ENCODE measurements at places on chromosomes 16 and 17.

- DNase-seq, result no peak
Measured at GRCh38 chr16:21218153-21218552, 6.8 kb upstream of the ZP2 start.

- no peak for DNase-seq
Measured at GRCh38 chr16:24919536-24919935, 73.8 kb downstream of the SLC5A11 start.

GRCh38 chr17:55641676-55642081, 81.0 kb downstream of the TMEM100 start:
- peak; percentile 19 for DNase-seq

DNA sequence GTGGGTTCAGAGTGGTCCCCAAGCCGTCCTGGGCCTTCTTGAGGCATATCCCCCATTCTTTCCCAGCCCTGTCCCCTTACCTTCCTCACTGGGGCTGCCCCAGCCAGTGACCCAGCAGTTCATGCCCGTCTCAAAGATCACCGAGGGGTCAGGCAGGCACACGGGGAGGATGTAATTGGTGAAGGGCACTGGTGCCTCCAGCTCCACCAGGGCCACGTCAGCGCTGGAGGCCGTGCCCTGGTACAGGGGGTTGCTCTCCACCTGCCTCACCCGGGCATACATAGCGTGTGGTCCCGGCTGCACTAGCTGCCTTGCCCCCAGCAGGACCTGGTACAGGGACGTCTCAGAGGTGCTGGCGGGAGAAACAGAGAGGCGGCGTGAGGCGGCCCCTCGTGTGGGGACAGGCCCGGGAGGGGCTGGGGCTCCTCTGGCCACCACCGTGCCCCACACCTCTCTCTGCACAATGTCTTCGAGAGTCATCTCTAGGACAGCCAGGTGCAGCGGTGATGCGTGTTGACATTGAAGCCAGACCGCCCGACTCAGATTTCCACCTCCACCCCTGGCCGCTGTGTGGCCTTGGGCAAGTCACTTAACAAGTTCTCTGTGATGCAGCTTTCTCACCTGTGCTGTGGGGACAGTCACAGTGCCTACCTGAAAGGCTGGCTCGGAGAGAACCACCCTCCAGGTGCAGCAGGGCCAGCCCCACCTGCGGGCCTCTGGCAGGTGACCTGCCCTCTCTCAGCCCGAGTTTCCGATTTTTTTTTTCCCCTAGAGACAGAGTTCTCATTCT, 5.8 kb downstream of the PRSS27 start:
- no peak for DNase-seq

DNA sequence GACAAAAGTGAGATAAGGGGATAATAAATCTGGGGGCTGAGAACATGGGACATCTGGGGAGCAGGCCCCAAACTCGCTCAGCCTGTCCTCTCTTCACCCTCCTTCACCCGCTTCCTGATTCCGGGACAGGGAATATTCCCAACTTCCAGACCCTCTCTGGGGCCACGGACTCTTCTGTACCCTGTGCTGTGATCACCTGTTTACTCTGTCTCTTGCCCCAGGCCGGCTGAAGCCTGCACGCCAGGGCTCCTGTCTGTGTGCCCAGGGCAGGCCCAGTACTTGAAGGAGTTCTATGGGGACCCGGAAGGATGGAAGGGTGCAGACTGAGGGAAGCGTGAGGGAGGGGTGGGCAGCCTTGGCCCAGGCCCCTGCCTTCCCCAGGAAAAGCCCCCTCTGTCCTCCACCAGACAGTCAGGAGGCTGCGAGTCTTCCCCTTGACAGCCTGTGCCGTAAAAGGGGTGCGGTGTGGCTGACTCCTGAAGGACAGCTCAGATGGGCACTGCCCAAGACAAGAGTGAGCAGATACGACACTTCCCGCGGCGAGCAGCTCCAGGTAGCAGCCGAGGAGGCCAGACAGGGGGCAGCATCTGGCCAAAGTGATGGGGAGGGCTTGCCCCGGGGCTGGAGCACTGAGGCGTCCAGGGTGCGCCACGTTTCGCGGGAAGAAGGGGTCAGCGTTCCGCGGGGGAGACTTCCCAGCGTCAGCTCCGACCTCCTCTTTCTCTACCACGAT, 1.0 kb upstream of the CCNF start:
- peak; percentile 4 for DNase-seq

DNA sequence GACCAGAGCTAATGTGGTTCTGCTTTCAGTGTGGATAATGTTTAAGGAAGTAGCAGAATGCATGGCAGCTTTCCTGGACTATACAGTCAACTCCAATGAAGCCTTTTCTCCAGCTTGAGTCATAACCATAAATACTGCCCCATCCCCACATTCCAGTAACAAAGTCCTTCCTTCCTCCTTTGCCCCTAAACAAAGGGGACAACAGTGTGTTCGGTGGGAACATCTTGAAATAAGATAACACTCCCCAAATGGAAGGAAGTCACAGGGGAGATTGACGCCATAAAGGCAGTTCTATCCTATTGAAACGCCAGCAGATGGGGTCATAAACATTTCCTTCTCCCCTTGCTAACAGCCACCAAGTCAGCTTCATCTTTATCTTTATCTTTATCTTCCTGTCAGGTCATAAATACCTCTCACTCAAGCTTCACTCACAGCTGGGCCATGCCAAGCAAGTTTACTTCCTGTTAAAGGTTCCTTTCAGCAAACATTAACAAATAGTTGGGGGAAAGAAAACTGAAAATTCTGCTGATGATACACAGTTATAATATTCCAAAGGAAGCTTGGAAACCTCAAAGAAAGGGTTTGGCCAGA, 136.7 kb downstream of the SNX11 start:
- DNase-seq, result no peak

DNA sequence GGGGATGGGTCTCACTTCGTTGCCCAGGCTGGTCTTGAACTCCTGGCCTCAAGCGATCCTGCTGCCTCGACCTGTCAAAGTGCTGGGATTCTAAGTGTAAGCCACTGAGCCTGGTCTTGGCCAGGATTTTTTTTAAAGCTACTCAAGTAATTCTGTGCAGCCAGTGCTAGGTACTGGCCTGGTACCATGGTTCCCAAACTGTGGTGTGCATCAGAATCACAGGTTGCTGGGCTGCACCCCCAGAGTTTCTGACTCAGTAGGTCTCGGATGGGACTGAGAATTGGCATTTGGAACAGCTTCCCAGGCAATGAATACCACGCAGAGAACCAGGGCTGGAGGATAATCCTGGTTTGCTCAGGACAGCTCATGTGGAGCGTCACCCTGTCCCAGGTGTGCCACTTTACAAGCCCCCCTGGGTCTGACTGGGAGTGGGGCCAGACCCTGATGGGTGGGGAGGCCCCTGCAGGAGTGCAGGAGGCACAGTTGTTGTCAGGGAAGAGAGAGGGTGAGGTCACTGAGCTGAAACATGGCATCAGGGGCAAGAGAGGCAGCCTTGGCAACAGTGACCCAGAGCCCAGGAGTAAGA, 10.7 kb upstream of the MRPS23 start:
- DNase-seq, result no peak

Measured in CD4-positive, alpha-beta T cell treated with Interleukin-15 for 4 hours (primary cell).